ENCODE measurements at places on chromosomes 4 and X.

- no peak for DNase-seq
Observed at GRCh38 chr4:56318555-56318954, 68.7 kb downstream of the AASDH start.

GRCh38 chrX:9573282-9574106, 108.6 kb downstream of the TBL1X start:
- no peak for DNase-seq

GRCh38 chr4:8188085-8188484, 11.0 kb upstream of the SH3TC1 start:
- peak; percentile 68 for DNase-seq

DNA sequence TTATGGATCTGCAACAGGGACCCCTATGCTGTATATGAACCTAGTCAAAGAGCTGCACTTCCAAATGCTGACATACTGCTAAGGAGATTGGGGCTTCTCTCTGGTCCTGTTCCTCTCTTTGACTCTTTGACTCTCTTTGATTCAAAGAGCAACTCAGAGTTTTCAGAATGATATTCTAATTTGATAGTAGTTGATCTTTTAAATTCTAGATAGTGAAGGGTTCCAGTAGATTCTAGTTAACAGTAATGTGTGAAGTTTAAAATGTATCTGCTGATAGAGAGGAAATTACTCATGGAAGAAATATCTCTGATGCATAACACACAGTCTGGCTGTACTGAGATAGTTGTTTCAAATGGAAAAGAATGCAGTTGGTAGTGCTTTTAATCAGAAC, 239.1 kb downstream of the RASL11B start:
- DNase-seq: peak; percentile 4

- DNase-seq: no peak
Observed at GRCh38 chr4:20017777-20018115, 234.0 kb upstream of the SLIT2 start.

GRCh38 chr4:48308901-48309300, 32.4 kb upstream of the SLAIN2 start:
- no peak for DNase-seq

GRCh38 chrX:115330498-115331168, 41.1 kb downstream of the LUZP4 start:
- peak; percentile 49 for DNase-seq

GRCh38 chr4:114116861-114117260, 137.4 kb upstream of the ARSJ start:
- DNase-seq: no peak

DNA sequence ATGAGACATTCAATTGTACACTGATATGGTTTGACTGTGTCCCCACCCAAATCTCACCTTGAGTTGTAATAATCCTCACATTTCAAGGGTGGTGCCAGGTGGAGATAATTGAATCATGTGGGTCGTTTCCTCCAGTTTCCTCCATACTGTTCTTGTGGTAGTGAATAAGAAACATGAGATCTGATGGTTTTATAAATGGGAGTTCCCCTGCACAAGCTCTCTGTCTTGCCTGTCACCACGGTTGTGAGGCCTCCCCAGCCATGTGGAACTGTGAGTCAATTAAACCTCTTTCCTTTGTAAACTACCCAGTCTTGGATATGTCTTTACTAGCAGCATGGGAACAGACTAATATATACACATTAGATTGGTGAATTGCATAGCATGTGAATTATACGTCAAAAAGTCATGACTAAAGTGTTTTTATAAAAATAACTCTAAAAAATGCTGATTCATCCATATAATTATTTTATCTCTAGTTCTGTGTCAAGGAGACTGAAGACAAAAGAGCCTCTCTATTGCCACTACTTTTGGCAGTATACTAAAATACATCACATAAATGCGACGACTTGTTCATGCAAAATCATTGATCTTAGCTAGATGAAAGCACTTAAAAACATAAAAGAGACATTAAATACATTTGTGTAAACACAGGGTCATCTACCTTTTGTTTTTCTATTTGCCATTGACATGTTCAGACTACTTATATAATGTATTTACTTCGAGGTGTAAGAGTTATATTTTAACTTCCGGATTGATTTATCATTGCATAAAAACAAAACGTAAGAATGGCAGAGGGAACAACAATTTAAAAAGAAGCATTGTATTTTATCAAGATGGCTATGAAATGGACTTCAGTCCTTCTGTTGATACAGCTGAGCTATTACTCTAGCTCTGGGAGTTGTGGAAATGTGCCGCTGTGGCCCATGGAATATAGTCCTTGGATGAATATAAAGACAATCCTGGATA, 50.1 kb downstream of the YTHDC1 start:
- DNase-seq: no peak

DNA sequence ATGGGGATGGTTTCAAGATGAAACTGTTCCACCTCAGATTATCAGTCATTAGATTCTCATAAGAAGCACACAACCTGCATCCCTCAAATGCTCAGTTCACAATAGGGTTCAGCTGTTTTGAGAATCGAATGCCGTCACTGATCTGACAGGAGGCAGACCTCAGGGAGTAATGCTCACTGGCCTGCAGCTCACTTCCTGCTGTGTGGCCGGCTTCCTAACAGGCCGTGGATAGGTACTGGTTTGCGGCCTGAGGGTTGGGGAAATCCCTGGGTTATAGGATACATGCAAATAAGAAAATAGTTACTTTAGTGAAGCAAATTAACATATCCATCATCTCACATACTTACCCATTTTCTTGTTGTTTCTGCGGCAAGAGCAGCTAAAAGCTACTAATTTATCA, 160.4 kb downstream of the MAD2L1 start:
- DNase-seq: peak; percentile 0

GRCh38 chr4:168679819-168680218, 183.0 kb downstream of the PALLD start:
- no peak for DNase-seq

DNA sequence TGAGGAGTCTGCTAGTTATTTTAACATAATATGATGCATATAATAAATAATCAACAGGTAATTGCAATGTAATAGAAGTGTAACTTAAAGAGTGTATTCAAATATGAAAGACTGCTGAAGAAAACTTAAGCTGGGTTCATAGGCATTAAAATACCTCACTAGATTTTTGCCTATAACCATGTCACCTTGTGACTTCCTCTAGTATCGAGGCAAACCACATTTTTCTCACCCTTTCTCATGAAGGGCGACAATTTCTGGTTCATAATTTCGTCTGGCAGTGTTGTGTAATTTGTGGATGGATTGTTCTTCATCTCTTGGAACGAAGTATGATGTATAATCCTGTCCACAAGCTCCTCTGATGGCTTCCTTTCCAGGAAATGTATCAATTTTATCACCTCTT, 16.0 kb downstream of the SULT1E1 start:
- no peak for DNase-seq

DNA sequence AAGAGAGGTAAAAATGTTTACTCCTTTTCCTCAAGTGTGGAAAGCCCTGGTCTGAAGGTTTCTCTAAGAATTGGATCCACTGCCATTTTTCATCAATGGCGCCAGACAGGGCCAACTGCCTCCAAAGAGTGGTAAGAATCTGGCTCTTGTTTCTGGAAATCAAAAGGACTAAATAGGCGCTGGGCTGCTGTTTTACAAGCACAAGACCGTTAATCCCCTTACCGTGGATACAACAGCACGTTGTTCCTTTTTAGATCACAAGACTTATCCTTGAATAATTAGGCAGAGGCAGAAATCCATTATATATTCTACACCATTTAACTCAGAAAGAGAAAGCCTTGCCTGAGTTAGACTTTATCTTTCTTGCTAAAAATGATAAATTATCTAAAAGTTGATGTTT, 10.6 kb downstream of the CLTRN start:
- DNase-seq: no peak

- DNase-seq: no peak
Observed at GRCh38 chr4:89868999-89869589, 25.6 kb upstream of the MMRN1 start.

DNA sequence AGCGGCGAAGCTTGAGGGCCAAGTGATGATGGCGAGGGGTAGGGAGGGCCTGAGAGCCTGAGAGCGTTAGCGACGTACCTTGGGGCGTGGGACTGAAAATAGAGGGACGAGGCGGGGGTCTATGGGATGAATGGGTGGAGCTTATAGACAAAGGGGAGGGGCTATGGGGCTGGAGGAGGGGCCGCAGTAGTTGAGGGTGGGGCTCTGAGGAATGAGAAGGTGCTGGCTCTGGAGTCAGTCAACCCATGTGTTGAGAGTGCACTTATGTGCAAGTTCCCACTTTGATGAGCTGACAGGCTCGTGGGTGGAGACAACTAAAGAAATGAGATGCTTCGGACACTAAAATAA, 488 bp downstream of the TBC1D25 start:
- DNase-seq: no peak

GRCh38 chr4:169236873-169237626, 33.7 kb downstream of the SH3RF1 start:
- no peak for DNase-seq

GRCh38 chr4:141467225-141467624, 169.2 kb upstream of the IL15 start:
- no peak for DNase-seq

DNA sequence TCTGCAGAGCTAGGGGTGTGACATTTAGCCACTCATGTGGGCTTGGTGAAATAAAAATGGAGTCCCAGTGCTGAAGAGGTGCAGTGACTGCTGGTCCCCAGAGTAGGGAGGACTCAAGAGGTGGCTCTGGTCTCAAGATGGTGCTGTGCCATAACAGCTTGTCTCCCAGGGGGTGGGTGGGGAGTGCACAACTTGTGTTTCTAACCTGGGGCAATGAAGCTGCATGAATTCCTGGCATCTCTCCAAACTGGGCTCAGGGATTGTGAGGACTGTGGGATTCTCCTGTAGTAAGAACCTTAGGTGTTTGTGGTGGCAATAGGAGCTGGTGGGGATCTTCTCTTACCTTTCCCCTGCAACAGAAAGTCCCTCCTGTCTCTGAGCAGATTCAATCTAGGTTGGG, 278.9 kb upstream of the SFRP2 start:
- no peak for DNase-seq

DNA sequence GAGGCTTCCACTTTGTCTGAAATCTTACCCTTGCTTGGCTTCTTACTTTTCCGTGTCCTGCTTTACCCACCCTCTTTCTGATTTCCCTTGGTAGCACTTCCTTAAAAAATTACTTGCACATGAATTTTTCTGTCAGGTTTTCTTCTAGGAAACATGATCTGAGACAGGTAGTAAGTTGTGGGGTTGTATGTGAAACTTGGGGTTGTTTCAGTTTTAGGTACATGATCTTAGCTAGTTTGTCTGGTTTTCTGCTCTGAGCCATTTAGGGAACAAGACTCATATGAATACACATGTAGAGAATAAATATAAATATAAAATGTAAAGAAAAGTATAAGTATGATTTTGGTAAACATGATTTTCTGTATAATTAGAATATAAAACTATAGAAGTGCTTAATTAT, 17.4 kb upstream of the ARMCX2 start:
- DNase-seq: no peak

DNA sequence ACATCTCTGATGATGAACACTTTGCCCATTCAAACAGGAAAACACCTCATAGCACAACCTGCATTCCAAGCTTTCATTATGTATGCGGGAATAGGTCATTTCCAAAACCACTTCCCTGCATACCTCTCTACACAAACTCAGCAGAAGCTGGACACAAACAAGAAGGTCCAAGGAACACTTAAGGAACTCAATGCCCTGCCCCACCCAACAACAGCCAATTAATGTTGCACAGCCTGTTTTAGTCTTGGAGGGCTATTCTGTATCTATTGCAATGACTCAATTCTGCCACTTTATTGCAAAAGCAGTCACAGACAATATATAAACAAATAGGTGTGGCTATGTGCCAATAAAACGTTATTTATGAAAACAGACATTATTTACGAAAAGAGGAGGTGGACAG, 16.7 kb downstream of the OPHN1 start:
- peak; percentile 10 for DNase-seq

- peak; percentile 29 for DNase-seq
Observed at GRCh38 chr4:124903995-124904722, 191.6 kb upstream of the ANKRD50 start.

- DNase-seq: no peak
Observed at GRCh38 chr4:124948976-124949597, 236.6 kb upstream of the ANKRD50 start.

DNA sequence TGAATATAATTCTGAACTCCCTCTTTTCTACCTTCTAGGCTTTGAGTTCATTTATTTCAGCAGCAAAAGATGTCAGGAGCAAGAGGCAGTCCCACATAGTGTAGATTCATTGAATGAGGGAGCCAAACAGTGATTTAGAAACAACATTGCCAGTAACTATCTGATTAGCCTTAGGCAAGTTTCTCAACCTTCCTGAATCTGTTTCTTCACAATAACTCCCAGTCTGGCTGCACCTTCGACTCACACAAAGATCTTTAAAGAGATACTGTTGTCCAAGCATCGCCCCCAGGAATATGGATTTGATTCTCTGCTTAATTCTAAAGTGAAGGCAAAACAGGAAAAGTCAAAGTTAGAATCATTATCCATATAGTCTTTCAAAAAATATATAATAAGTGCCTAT, 1026.2 kb downstream of the DMD start:
- no peak for DNase-seq

DNA sequence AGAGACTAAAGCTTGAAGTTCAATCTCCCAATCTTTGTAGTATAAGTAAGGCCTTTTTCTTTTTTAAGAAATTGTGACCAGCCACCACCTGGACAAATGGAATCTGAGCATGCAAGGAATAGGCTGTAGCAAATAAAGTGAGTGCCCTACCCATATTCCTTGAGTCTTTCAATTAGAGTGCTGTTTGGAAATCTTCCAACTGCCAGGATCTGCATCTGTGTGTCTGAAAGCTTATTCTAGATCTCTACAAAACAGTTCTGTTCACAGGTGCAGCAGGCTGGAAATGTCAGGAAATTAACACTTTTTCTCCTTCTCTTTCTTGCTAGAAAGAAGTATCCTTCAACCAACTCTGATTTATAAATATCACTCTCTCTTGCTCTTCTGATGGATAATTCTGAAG, 76.7 kb upstream of the NDST3 start:
- DNase-seq: no peak

DNA sequence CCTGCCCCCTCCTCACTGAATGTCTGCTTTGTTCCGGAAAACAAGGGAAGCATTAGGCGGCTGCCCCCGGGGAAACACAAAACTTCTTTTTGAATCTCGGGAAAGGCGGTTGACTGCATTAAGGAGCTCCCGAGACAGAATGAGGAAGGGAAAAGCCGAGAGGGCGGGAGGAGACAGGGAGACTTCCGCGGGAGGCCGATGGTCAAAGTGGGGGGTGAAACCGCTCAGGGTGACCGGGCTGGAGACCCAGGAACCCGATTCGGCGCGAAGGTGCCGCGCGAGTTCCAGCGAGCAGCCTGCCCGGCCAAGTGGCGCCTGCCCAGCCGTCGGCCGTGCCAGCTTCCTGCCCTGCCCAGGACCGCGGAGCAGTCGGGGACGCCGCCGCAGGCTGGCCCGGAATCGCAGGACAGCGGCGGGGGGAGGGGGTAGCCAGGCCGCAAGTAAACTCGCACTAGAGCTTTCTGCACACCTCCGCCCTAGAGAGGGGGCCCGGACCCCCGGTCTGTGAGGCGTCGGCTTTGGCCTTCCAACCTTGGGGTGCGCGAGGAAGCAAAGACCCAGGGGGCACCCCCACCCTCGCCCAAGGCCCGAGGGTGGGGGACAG, 55.1 kb upstream of the BCOR start:
- peak; percentile 53 for DNase-seq

- DNase-seq: no peak
Observed at GRCh38 chr4:56099378-56099786, 150.6 kb downstream of the CEP135 start.
